MM.1S (cell line): ENCODE measurements at places on chromosomes 5 and 9.

GRCh38 chr9:121896545-121896943 lies 196.6 kb downstream of the TTLL11 start:
- DNase-seq, result no peak

GRCh38 chr5:149770236-149770635 lies 40.1 kb downstream of the PPARGC1B start:
- no peak for DNase-seq

DNA sequence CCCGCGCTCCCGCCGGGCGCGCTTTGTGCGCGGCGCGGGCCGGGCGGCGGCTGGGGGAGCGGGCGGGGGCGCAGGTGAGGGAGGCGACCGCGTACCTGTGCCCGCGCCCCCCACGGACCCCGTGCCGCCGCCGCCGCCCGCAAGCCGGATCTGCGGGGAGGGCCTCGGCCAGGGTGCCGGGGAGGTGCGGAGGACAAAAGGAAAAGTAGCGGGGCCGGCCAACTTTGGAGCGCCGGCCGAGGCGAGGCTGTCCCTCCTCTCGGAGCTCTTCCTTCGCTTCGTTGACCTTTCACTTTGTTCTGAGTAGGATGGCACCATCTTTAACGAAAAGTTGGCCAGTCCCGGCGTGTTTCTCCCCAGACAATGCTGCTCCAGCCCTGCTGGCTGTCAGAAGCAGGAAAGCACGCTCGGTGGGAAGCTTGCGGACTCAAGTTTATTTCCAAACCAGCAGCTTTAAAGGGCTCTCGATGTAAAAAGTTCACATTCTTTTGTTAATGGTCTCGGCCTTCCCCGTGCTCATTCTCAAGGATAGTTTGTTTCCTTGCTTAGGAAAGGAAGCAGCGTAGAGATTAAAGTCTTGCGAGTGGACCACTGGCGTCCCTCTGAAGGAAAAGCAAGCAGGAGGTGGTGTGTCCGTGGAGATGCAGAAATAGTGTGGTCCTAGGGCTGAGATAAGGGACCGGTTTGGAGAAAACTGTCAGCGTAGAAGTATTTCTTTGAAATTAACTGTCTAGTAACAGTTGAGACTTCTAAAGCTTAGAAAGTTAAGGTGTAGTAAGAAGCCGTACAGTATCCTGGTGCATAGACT lies 639 bp downstream of the EHMT1 start:
- DNase-seq, result peak; percentile 28

DNA sequence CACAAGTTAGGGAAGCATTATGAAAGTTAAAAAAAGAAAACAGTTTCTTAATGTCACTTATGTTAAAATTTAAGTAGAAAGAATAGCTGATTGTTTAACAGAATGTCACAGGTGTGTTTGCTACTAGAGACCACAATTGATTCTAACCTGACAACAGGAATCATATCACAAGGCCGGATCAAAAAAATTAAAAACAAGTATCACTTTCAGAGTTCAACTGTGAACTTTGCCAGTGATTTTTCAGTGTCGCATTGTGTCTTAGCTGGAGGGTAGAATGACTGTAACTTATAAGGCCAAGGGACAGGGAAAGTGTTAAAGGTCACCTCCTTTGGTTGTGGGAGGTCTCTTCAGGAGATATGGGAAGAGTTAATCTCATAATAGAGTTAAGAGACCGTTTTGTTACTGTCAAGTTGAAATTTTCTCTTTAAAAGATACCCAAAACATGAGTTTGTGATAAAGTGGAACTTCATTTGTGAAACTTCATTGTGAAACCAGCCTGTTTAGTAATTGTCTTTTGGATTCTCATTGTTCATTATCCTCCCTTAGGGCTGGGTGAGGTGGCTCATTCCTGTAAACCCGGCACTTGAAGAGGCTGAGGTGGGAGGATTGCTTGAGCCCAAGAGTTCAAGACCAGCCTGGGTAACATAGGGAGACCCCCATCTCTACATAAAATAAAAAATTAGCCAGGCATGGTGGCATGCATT lies 40.9 kb downstream of the CPEB4 start:
- DNase-seq, result peak; percentile 80

GRCh38 chr5:16735101-16736060 lies 118.6 kb upstream of the RETREG1 start:
- DNase-seq, result no peak

GRCh38 chr5:59766427-59767210 lies 126.9 kb downstream of the PDE4D start:
- no peak for DNase-seq

DNA sequence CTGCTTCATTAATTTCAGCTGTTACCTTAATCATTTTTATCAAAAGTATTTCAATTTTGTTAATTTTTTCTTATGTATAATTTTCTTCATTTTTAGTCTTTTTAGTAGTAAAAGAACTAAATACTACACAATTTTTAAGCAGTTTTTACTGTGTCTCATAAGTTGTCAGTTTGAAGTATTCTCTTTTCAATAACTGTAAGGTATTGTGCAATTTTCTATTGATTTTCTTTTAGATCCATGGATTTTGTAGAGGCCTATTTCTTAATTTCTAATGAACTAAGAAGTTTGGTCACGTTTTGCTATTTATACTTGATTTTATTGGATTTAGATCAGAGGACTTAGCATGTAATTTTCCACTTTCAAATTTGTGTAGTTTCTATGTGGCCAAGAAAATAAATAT lies 207.7 kb upstream of the PRR16 start:
- no peak for DNase-seq

GRCh38 chr5:14660833-14661232 lies 3.7 kb upstream of the OTULIN start:
- no peak for DNase-seq

DNA sequence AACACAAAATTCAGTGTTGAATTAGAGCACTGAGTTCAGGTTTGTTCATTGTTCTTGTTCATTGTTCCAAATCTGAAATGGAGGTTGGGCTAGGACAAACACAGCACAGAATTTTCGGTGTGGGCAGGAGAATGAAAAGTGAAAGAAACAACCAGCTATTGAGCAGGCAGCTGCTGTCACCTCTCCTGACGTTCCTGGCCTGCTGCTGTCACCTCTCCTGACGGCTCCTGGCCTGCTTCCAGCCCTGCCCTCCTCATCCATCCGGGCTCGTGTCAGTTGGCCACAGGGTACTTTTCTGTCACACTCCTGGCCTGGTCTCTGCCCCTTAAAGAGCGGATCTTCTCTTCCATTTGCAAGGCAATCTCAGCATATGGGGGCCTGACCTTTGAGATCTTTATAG lies 45.2 kb upstream of the CKMT2 start:
- DNase-seq, result peak; percentile 23

- peak; percentile 21 for DNase-seq
These were observed 26.6 kb downstream of the NR5A1 start for GRCh38 chr9:124480621-124480981.

GRCh38 chr9:116984111-116984510 lies 297.0 kb downstream of the TRIM32 start:
- DNase-seq, result no peak

DNA sequence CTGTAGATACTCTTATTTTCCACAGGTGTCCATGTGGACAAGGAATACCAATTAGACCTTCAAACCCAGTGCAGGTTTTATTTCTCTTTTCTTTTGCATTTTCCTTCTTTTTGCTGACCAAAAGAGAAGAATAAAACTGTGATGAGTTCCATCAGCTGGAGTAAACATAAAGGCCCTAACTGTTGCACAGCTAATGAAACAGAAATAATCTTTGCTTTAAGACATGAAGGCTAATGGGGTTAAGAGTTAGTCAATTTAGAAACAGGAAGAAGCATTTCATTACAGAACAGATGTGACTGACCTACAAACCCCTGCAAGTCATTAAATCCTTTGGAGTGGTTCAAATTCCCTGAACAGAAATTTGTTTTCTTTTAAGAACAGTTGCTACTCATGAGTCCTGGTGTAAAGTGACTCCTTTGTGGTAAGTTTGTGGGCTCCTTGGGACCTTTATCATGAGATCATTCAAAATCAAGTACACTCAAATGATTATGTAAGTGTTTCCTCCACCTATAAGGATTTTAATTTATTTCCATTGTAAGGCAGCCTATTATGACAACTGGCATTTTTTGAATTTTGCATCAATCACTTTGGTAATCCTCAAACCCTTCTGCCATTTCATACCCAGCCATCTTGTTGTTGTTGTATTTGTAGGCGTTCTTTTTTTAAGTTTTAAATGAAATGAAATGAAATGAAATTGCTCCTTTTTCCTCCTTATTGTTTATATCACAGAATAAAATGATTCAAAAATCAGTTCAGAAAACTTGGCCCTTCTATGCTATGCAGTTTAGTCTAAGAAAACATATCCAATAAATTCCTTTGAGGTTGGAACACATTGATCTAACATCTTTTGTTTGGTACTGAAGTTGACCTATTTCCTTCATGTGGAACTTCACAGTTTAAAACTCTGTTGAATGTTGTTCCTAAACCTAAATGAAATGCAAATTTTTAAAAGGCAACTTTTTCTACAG lies 1.3 kb downstream of the MINAR2 start:
- no peak for DNase-seq

GRCh38 chr5:135534609-135535419 lies 950 bp downstream of the NEUROG1 start:
- no peak for DNase-seq

GRCh38 chr9:22005021-22005701 lies 3.9 kb downstream of the CDKN2B start:
- no peak for DNase-seq

- no peak for DNase-seq
These were observed 94.1 kb downstream of the GPR21 start for GRCh38 chr9:123127512-123128075.

DNA sequence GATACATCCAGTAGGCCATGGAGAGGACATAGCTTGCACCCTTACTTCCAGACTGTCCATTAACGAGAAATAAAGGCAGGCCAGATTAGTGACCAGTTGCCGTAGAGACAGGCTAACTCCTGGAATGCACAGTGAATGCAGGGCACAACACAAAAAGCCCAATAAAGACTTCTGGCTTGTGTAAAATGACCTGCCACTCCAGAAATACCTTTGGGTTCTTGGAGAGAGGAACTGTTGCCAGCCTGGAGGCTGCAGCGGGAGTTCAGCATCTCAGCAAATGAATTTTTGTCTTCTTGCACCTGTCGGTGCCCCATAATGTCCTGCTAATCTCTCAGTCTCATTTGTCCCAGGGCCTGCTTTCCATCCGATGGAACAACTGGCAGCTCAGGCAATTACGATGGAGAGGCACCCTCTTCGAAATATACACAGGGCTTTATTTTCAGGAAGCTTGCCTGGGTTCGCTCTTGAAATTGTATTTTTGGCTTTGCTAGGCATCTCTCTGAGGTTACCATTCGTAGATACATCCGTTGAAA lies 538.8 kb upstream of the ZNF462 start:
- DNase-seq, result no peak

- no peak for DNase-seq
These were observed 186.8 kb upstream of the NFIB start for GRCh38 chr9:14500705-14501104.

- DNase-seq, result peak; percentile 33
These were observed 49.3 kb upstream of the ZNF366 start for GRCh38 chr5:72556351-72557166.

DNA sequence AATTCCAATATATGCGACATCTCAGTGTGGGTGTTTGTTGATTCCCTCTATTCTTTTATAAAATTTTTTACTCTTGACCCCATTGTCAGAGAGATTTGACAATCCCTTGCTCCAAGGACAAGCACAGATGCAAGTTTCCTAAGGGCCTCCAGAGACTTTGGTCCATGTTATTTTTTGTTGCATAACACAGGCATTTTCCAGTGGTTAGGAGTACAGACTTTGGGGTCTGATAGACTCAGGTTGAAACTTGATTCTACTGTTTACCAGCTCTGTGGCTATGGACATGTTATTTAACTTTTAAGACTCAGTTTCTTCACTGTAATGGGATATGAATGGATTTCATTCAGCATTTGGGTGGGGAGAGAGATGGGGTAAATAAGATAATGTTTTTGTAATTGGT lies 361.3 kb downstream of the ENC1 start:
- no peak for DNase-seq

DNA sequence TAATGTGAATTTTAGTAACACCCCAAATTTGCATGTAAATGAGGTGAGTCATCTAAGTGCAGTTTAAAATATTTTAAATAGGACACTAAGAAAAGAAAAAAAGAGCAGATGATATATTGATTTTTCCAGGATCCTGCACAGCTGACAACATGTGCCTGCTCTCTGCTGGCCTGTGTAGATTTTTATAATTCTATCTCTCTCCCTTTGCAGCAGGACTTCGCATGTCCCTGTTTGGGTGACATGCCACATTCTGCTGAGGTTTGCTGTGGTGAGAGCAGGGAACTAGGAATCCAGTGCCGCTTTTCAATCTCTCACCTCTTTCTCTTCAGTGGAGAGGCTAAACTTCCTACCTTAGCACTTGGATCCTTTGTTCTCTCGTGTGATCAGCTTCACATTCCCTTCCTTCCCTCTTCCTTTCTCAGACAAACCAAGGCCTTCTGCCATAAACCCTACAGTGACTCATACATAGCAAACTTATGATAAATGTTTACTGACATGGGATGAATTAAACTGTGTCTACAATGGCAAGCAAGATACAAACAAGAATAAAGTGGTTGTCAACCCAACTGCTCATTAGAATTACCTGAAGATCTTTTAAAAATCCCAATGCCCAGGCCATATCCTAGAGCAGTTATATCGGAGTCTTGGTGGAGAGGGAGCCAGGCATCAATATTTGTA lies 198.8 kb upstream of the EFNA5 start:
- DNase-seq, result no peak

DNA sequence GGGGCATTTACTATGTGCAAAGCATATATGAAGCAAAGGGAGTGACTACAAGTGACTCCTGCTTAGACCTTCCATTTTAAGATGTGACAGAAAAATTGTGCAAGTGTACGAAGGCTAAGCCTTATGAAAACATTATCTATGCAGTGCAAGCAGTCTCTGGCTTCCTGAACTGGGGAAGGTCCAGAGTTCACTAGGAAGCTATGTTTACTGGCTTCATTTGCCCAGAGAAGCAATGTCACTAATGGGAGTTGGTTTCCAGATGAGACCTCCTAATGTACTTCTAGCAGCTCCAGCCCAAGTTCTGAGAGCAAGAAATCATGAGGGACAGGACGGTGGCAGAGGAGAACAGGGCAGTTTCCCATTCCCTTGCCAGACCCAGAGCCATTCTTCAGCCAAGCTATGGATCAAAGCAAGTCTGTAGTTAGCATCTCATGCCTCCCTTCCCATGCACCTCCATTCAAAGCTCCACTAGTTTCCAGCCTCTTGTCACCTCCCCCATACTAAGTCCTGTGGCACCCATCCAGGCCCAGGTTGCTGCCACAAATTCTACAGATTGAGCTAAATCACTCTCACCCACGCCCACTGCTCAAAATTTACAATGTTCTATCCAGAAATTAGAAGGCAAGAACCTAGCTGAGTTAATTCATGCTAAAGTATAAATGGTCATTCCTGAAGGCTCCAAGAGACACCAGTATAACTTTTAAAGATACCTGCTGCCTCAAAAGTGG lies 21.8 kb downstream of the MCTP1 start:
- DNase-seq, result no peak
